ENCODE measurements at places on chromosomes 2 and 18.
A peak's percentile ranks its signal among the peaks of the same experiment; 100 is the strongest.

DNA sequence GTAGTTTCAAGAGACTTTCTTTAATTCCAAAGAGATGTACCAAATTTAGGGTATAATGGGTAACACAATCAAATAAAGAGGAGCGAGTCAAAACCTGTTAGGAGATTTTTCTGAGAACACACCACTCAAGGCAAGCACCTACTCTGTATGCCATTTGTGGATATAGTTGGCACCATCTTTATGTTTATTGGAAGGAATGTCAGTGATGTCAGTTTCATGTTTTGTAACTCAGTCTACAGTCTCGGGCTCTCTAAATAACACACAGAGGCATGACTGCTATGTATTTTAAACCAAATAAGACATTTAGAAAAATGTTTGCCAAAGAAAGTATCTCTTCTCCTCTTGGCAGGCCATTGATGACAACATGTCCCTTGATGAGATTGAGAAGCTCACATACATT lies 59.7 kb downstream of the CPS1 start:
- DNase-seq, result no peak

DNA sequence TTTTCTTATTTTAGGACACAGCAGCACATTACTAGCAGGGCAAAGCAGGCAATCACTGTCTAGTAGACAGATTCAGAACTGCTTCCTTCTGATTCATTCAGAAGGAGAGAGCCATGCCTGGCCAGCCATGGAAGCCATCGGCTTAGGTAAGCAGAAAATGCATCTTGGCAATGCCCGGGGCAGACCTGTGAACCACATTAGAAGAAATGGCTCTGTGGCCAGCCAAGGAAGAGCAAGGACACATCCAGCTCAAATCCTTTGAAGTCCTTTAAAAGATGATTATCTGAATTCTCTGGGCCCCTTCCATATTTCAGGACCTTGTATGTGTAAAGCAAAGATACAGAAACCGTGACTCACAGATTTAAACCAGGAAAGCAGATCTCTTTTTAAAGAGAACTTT lies 227.4 kb downstream of the PID1 start:
- no peak for DNase-seq

DNA sequence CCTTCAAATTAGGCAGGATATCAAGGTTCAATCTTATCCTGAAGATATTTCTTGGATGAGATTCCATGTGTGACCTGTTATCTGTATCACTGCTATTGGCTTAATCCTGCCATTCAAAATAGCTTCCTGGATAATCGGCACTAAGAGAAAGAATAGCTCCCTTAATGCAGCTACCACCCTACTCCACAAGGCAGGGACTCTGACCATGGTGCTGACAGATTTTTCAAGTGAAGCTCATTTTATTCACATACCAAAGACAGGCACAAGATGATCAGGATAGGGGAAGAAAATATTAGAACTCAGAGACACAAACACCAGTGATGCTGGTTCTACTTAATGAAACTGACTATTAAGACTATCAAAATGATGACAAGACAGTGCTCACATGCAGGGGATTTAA lies 74.9 kb downstream of the ORC4 start:
- DNase-seq, result no peak

GRCh38 chr2:14779252-14779651 lies 146.7 kb downstream of the LRATD1 start:
- no peak for DNase-seq

DNA sequence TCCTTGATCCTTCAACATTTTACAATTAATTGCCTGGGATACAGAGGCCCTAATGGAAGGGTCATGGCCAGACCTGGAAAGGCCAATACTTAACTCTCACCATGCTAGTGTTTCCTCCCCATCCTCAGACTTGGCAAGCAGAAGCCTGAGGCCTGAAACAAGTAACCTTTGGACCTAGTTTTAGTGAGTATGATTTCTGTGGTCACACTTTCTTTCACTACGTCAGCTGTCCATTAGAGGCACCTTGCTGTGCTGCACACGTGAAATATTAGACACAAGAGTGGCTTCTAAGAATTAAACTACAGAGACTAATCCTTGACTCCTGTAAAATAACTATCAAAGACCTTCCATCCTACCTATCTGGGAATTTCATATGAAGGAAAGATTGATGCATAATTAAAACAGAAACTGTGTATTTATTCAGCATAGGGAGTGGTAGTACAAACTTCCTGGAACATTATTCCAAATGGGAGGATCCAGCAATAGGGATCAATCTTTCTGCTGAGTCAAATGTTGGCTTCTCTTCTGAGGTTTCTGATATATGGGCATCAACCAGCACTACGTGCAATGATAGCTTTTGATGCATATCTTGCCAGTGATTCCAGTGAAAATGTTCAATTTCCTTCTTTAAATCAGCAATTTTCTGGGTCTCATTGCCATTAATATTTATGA lies 249.7 kb downstream of the IKZF2 start:
- DNase-seq, result no peak

DNA sequence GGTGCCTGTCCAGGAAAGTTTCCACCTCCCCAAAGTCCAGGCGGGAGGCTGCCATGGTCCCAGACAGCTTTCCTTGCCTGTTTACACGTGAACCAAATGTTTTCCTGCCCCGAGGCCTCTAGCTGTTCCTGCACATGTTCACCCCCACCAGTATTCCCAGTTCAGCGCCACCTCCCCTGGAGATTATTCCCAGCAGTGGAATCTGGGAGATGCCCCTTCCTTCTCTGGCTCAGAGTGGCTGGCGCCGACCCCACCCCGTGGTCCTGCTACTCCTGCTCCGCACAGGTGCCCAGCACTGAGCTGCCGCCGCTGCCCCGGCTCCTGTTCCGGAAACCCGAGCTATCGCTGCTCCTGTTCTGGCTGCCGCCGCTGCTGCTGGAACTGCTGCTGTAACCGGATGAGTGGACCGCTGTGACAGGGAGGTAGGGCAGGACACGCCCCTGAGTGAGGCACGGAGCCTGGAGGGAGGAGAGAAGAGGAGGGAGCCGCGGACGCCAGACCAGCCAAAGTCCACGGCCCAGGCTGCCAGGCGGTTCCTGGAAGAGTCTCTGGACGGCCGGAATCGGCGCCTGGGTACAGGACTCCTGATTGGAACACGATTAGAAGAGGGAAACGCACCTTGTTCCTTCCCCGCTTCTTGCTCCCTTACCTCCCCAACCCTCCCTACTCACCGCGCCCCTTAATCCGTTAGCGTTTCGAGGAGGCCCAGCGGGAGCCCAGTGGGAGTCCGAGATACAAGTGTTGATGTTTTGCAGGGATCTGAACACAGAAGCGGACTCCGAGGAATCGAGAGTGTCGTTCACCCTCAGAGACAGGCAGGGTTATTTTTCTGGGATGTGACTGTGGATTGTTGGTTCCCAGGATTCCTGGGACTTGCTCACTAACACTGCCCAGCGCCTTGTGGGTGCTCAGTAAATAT lies at the start of gene PDE11A:
PDE11A (minus strand) TSS at position 395 of the 919 bp plus-strand sequence; CDS start at position 55, 340 bp downstream.
- DNase-seq, result peak; percentile 43

DNA sequence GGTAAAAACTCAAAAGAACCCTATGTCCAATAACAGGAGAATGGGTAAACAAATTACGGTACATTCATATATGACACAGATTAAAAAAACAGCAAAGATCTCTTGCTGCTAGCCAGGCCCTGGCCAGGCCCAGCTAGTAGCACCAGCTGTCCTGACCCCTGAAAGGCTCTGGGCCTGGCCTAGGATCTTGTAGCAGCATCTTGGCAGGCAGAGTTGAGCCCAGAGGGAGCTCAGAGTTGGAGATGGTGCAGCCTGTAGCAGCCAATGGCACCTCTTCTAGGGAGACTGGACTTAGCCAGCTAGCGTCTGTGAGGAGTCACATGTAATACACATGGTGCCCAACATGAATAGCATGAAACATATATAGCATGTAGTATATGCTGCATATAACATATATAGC lies 69.1 kb downstream of the HS6ST1 start:
- no peak for DNase-seq

- no peak for DNase-seq
Measured at GRCh38 chr18:12924616-12925015, 23.2 kb upstream of the SEH1L start.

DNA sequence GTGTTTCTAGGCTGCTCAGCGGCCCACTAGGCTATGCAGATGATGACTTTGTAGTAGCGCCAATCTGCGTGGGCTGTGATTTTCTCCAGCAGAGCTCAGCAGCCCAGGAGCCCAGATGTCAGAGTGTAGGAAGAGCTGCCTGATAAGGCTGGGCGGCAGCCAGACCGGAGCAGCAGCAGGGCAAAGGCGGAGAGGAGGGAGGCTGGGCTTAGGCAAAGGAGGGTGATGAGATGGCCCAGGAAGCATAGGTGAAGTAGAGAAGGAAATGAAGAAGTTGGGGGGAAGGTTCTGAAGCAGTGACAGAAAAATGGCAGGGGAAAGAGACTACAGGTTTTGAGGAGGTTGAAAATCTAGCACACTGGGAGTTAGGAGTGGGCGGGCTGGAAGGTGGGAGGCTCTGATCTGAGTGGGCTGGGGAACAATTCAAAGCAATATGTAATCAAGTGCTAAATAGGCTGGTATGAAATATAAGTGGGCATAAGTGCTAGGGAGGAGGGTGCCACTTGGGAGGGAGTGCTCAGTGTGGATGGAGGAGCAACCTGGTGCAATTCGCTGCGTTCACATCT lies 50.6 kb upstream of the STPG4 start:
- no peak for DNase-seq

DNA sequence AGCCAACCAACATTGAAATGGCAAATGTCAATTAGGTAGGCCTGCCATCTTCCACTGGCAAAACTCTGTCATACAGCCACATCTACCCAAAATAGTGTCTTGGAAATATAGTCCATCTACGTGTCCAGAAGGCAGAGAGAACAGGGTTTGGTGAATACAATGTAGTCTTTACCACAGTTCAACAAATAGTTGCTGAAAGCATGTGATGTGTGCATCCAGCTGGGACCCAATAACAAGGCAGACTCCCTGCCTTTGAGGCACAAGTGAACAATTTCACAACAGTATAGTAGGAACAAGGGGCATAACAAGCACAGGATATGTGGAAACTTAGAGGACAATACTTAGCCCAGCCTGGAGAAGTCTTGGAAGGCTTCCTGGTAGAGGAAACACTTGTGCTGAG lies 72.6 kb downstream of the EVA1A start:
- DNase-seq, result no peak

Data from MM.1S (cell line).